Activated CD4-positive, CD25-positive, alpha-beta regulatory T cell treated with anti-CD3 and anti-CD28 coated beads, Interleukin-2, amount 50 U/mL, for 72 hours (primary cell): ENCODE measurements at places on chromosomes 16 and 17.

DNA sequence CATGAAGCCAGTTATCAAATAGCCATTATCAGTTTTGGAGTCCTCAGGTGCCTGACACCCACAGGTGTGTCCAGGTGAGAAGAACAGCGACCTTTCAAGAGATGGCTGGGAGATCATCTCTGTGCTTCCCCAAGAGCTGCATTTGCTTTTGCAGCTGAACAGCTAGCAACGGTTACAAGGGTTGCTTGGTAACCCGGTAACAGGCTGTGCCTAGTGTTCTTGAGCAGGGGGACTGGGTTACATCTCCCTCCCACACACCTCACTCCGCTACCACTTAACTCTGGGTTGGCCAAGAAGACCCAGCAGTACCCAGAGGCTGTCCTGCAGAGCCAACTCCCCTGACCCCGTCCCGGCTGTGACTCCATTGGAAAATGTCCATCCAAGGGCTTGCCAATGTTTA lies 147.0 kb downstream of the SLC39A11 start:
- no peak for DNase-seq

- no peak for DNase-seq
These were observed 38.9 kb upstream of the ATP2A3 start for GRCh38 chr17:4003131-4003500.

DNA sequence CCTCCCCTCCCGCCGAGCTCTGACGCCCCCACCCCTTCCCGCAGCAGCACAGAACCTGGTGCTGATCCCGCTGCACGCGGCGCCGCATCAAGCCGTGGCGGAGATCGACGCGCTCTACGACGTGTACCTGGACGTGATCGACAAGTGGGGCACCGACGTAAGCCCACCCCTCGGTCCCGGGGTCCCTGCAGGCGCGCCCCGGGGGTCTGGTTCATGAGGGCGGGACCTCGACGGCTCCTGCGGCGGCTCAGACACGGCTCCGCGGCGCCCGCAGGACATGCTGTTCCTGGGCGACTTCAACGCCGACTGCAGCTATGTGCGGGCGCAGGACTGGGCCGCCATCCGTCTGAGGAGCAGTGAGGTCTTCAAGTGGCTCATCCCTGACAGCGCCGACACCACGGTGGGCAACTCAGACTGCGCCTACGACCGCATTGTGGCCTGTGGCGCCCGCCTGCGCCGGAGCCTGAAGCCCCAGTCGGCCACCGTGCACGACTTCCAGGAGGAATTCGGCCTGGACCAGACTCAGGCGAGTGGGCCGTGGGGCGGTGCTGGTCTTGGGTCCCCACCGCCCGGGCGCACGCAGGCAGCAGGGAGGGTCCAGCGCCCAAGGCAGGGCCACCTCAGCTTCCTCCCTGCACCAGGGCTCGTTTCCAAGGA lies 1.4 kb downstream of the DNASE1L2 start:
- DNase-seq = no peak

DNA sequence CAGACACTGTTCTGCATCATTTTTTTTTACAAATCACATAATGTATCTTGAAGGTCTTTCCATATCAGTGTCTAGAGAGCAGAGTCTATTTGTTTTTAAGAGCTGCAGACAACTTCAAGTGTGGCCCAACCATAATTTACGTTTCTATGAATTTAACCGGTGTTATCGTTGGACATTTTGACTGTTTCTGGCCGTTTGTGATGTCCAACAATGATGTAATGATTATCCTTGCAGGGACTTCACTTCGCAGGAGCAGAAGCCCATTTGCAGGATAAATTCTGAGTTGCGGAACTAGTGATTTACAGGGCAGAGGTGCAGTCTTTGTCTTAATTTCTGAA lies 26.9 kb upstream of the HLF start:
- DNase-seq = no peak

DNA sequence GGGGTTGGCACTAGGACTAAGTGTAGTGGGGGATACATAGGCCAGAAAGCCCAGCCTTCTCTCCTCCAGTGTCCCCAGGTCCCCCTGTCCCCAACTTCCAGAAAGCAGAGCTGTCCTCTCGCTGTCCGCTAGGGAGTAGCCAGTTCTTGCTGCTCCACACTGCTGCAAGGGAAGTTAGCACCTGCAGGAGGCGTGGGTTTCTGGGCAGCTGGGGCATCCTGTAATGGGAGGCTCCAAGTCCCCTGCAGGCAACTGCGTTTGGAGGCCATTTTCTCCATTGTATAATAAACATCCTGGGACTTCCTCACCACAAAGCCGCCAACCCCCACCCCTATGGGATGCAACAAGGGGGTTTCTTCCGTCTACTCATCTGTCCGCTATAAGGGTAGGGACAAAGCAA lies 1.7 kb downstream of the RPRML start:
- no peak for DNase-seq

GRCh38 chr16:976389-976931 lies 5.1 kb upstream of the SOX8 start:
- DNase-seq = no peak

- DNase-seq = no peak
These were observed 67.5 kb upstream of the IRX6 start for GRCh38 chr16:55256412-55257016.

DNA sequence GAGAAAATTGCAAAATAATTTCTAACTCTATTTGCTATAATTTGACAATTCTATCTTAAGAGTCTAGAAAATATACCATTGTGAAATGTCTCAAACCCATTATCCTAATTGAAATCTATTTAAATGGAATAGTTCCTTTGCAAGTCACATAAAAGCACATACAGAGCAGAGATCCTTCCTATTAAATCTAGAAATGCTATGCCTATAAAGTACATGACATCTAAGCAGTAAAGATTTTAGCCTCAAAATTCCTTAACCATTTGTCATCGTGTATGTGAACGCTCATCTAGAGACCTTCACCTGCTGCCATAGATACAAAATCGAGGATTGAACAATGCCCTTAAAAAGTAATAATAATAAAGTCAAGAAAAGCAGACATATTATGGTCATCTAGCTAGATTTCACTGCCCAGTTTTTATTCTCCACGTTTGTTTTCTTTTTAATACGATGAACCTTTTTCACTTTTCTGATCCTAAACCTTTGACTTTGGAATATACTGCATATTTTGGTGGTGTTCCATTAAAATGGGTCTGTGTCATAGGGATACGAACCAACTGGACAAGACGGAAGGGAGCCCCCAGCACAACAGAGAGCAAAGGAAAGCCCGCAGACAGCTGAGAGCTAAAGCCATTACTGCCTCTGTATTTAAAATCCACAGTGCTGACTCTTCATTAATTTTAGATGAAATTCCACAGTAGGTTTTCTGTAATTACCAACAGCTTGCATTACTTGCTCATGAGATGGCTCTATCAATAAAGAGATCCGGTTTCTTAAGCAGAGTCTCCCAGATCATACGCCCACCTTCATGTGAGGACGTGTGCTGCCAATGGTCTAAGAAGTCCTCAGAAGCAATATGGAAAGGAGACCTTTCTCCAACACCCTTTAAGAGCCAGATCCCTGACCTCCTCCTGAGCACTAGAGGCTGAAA lies 17.6 kb downstream of the TEX2 start:
- DNase-seq = no peak

DNA sequence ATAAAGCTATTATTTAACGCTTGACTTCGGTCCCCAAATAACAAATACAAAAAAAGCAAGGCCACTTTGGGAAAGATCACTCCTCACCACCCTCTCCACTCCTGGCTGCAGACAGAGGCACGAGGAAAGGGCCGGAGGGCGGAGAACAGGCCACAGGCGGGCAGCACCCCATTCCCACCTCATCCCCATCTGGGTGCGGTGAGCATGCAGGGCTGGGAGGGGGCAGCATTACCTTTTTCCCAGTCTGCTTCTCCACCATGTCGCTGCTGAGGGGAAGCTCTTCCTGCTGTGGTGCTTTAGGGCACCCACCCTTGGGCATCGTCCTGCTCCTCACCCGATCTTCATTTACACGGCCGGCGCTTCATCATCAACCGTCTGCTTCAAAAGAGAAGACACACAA lies 99.2 kb downstream of the ZNF778 start:
- no peak for DNase-seq

DNA sequence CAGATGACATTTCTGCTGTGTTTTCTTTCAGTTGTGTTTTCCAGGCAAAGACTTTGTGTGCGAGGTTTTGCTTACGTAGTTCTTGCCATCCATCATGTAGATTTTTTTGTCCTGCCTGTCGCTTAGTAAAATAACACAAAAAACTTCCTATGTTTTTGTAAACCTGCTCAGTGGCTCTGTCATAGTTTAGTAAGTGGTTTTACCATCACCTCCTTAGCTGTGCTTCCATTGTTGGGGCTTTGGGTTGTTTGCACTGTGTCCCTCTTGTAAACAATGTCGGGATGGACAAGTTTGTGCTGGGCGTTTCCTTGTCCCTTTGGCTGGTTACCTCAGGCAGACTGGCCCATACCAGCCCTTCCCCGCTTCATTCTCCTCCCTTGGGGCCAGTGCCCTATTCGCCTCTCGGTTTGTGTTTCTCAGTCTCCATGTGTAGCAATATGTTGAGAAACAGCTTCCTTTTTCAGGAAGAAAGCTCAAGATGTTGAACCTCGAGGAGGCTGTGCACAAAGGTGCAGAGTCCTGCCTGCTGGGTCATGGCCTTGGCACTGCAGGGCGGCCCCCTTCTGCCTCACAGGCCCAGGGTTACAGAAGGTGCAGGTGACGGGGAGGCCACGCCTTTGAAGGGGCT lies 74.6 kb downstream of the KSR1 start:
- DNase-seq = no peak

GRCh38 chr17:40996829-40997228 lies 2.9 kb upstream of the KRTAP3-3 start:
- DNase-seq = no peak

- no peak for DNase-seq
These were observed 143.3 kb downstream of the PARN start for GRCh38 chr16:14486520-14487303.

DNA sequence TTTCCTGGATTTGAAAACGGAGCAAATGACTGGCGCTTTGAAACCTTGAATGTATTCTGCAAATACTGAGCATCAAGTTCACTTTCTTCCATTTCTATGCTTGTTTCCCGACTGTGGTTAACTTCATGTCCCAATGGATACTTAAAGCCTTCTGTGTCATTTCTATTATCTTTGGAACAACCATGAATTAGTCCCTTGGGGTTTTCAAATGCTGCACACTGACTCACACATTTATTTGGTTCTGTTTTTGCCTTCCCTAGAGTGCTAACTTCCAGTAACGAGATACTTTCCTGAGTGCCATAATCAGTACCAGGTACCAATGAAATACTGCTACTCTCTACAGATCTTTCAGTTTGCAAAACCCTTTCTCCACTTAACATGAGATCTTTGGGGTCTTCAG lies 32.3 kb downstream of the BRCA1 start:
- DNase-seq = no peak

DNA sequence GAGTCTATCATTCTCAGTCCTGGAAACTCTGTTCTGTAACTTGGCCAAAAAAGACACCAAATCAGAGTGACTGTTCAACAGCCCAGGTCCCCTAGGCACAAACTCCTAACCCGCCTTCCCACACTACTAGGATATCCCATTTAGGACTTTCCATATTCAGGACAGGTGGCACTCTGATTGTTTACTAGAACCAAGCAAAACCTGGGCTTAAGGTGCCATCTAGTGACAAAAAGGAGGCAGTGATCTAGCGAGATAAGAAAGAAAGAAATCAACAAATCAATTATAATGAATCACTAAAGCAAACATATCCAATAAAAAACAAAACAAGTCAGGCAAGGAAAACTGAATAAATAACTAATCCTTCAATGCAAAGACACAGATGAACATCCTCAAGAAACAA lies 203.9 kb downstream of the CEP112 start:
- no peak for DNase-seq

DNA sequence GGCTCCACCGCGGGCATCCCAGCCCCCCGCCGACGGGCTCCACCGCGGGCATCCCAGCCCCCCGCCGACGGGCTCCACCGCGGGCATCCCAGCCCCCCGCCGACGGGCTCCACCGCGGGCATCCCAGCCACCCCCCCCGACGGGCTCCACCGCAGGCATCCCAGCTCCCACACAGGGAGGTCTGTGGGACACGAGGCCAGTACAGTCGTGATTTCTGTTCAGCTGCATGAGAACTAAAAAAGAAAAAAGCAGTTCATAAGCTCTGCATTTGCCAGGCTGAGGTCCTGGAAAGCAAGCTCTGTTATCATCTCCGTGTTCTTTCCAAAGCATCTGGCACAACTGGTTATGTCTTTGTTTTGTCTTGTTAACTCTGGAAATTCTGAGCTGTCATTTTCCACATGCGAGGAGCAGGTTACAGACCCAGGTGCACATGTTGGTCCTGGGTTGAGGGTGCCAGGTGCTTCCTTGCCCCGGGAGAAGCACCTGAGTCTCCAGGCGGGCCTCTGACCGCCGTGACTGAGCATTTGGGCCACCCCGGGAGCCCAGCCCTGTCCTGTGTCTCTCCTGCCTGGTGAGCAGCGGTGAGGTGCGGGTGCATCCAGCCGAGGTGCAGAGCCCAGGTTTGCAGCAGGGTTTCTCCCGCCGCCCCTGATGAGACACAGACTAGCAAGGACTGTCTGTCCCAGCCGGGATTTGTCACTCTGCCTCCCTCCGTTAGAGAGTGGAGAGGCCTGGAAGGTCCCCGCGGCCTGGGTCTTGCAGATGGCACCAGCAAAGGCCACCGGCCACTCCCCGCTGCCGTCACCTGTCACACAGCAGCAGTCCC lies 9.9 kb upstream of the WFIKKN1 start:
- DNase-seq = no peak

- no peak for DNase-seq
These were observed 88.4 kb downstream of the USP32 start for GRCh38 chr17:60303406-60304099.

DNA sequence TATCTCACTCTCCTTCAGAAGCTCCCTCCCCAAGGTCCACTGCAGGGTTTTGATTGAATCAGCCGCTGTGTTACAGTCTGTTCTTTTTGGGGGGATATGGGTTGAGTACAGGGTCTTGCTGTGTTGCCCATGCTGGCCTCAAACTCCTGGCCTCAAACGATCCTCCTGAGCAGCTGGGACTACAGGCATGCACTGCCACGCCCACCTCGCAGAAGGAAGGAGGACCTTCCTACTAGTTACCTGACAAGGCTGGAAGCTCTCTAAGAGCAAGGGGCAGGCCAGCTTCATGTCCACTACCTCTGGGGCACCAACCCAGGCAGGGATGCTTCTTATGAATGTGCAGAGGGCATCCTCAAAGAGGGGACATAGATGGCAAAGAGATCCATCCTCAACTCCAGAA lies 1.9 kb upstream of the MMP28 start:
- peak; percentile 17 for DNase-seq
